ENCODE measurements at places on chromosomes 11 and 22.
A peak's percentile ranks its signal among the peaks of the same experiment; 100 is the strongest.

- no peak for DNase-seq
Observed at GRCh38 chr22:47107431-47107830, 345.0 kb downstream of the TBC1D22A start.

GRCh38 chr11:45817191-45817590 lies 12.2 kb downstream of the SLC35C1 start:
- no peak for DNase-seq

- DNase-seq, result peak; percentile 90
Observed at GRCh38 chr11:15074206-15075161, 1.1 kb downstream of the CALCB start.

DNA sequence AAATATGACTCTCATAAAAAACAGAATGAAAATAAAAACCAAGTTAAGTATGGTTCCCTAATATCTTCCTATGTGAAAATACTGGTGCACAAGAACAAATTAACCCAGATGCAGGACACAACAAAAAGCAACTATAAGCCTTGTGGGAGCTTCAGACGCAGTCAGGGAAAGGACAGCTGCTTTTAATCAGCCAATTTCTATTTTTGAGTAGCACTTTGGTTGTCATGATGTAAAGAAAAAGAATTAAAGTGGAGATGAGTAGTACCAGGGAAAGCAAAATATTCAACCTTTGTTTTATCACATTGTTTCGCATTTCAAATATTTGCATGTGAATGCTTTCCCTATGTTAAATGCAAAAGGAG lies 339.9 kb downstream of the SOX6 start:
- no peak for DNase-seq

DNA sequence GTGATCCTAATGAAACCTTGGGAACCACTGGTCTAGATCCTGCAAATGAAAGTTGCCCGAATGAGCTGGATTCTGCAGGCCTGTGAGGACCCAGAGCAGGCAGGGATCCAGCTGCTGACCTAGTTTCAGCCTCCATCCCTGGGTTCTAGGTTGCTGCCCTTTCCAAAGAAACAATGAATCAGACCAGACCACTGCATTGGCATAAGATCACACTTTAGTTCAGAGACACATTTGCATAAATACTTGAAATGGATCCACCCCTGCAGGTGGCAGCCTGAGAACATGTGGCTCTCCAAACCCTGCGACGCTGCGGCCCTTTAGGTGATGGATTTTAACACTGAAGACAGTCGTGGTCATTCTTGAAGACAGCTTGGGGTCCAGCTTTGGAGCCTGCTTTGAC lies 23.7 kb downstream of the ADAMTS8 start:
- no peak for DNase-seq

DNA sequence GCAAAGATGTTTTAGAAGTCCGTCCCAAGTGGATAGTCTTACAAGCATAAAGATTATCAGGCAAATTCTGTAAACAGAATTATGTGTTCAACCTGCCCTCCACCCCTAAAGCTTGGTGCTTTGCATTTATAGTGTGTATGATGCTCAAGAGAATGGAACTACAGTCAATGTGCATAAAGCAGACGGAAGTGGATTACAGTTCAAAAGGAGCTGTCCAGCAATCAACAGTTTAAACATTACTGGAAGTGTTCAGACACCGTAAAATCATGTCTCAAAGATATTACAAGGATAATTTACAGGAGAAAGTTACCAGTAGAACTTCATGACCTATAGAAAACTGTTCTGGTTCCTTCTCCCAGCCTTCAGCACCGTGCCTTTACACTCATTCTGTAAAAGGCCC lies 1.0 kb downstream of the RIC3 start:
- DNase-seq, result no peak
